Esophagus squamous epithelium (tissue), 5 donors: ENCODE measurements at places on chromosomes 6 and 20.

- no peak for DNase-seq
Measured at GRCh38 chr20:40251284-40251932, 437.6 kb downstream of the MAFB start.

- DNase-seq = no peak
Measured at GRCh38 chr6:19424853-19425252, 412.3 kb upstream of the ID4 start.

DNA sequence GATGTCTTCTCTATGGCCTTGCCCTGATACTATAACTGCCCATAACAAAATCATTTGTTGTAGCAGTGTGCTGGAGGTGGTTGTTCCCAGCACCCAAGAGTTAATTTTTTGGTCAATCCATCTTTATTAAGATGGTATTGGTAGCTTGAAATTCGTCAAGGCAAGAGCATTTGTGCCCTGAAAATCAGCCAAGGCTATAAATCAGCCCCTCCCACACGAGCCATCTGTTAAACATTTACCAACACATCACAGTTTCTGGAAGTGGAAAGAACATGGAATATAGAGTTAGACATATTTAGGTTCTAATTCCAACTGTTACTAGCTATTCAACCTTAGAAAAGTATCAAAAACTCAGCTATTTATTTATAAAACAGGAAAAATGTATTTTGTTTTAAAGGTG, 888.4 kb upstream of the GJE1 start:
- DNase-seq = no peak

- no peak for DNase-seq
Measured at GRCh38 chr20:46012921-46013320, 4.2 kb downstream of the MMP9 start.

GRCh38 chr6:24683297-24684296, 16.7 kb downstream of the ACOT13 start:
- DNase-seq = no peak

DNA sequence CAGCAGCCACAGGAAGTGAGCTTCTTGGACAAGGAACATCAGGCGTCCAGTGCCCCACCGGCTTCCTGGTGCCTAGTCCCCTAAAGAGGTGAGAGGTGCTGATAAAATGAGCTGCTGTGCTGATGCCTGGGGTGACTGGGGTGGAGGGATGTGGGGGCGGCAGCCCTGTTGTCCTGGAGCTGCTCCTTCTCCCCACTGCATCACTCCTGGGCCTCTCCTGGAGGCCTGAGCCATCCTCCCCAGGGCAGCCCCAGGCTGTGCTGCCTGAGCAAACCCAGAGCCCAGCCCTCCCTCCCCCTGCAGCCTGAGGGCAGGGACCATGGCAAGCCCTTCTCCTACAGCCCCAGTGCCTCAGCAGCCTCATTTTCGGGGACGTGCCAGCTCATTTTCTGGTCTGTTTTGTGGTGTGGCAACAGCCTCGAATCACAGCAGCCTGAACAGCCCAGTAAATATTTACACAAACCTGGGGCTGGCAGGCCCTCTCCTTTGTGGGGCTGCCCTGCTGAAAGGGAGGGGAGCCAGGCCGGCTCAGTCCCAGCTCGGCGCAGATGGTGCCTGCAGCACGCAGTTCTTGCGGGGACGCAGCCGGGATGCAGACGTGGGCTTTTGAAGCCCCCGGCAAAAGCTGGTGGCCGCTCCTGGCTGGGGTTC, 259.9 kb downstream of the DLL1 start:
- no peak for DNase-seq

DNA sequence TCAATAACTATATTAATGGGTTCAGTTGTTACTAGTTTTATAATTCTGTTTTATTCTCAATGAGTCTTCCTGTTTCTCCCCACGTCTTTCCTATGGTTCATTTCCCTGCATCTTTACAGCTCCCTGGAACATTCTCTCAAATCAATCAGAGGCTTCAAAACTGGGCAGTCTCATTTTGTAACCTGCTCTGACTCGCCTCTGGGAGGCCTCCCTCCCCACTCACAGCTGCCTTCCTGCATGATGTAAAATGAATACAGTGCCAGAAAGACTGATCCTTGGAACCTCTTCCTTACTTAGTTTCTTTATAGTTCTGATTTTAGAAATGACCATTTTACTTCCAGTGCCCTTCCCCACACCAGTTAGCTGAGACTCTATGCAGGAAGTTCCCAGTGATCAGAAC, 103.9 kb downstream of the ESR1 start:
- DNase-seq = no peak

DNA sequence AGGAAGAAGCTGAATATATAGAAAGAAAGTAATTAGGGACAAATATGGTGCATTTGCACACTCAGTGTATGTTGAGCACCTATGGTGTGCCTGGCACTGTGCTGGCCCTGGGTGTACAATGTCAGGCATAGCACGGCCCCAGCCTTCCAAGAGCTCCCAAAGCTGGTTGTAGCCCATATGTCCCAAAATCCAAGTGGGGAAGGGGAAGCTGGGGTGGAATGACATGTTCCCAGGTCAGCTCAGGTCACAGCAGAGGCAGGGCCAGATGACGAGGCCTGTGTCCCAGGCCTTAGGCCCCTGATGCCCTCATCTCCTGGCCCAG, 170.0 kb downstream of the VEGFA start:
- DNase-seq = no peak

DNA sequence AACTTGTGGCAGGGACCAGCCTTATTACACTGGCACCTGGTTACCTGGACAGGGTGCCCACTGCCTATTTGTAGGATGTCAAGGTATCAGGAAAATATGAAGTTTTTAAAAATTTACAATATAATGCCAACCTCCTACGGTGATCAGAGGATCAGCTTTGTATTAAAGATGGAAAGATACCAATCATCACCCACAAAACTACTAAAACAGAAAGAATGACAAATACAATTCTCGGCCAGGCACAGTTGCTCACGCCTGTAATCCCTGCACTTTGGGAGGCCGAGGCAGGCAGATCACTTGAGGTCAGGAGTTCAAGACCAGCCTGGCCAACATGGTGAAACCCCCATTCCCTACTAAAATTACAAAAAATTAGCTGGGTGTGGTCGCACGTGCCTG, 18.4 kb upstream of the PRND start:
- DNase-seq = no peak

- no peak for DNase-seq
Measured at GRCh38 chr20:1934721-1935573, 39.7 kb downstream of the SIRPA start.

DNA sequence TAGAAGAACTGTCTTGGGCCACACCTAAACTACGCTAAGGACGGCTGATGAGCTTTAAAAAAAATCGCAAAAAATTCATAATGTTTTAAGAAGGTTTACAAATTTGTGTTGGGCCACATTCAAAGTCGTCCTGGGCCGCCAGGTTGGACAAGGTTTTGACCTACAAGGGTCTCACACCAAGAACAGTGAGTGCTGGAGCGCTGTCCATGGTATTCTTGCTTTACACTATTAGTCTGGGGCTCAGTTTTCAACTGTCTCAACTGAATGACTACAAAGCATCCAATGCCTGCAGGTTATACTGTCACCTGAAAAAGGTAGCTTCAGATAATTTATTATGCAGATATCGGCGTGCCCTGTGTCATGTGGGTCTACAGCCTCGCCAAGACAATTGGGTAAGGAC, 3.7 kb upstream of the FAXC start:
- no peak for DNase-seq

GRCh38 chr6:118781897-118782296, 112.1 kb upstream of the ASF1A start:
- DNase-seq = no peak

DNA sequence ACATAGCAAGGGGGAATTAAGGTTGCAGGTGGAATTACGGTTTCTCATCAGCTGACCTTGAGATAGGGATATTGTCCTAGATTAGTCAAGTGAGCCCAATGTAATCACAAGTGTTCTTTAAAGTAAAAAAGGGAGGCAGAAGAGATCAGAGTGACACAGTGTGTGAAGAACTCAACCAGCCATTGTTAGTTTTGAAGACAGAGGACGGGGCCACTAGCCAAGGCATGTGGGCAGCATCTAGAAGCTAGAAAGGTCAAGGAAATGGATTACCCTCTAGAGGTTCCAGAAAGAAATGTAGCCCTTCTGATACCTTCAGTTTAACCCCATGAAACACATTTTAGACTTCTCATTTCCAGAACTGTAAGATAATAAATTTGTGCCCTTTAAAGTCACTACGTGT, 18.5 kb upstream of the TSPYL1 start:
- DNase-seq = no peak

GRCh38 chr6:160102956-160103824, 18.4 kb upstream of the SLC22A1 start:
- DNase-seq = no peak

DNA sequence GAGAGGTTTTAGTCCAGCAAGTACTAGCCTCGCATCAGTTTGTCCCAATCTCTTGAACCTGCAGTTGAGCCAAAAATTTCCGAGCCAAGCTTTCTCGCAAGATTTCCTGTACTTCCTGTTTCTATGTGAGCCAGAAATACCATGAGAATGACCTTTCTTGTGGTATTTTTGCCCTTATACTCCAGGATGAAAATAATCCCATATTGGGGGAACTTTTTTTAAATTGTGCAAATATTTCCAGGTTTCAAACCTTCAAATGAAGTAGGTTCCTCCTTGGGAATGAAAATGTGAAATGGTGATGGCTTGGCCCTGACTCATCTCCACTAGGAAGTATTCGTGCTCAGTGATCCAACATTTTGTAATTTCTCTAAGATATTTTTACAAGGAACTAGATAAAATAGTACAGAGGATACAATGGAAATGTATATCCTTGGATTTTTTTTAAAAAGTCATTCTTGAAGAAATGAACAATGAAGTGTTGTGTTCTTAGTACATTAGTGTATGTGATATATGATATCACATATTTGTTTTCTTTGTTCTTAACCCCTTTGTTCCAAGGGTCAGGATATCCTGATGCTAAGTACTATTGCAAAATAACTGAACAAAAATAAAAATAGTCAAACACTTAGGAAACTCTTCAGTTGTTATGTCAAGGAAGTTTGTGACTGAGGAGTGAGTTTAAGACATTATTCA, 184.0 kb downstream of the PDE7B start:
- DNase-seq = no peak

GRCh38 chr6:113488061-113488460, 369.1 kb upstream of the MARCKS start:
- DNase-seq = no peak

DNA sequence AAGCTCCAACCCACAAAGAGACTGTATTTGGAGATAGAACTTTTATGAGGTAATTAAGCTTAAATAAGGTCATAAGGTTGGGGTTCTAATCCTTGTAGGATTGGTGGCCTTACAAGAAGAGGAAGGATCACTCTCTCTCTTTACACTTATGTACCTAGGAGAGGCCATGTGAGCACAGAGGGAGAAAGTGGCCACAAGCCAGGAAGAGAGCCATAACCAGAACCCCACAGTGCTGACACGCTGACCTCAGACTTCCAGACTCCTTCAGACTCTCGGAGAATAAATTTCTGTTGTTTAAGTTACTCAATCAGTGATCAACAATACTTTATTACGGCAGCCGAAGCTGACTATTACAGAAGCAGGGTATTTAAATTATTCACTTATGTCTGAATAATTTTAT, 430.5 kb upstream of the EPHA7 start:
- DNase-seq = no peak

GRCh38 chr20:37202267-37202943, 23.1 kb upstream of the MROH8 start:
- DNase-seq = no peak

DNA sequence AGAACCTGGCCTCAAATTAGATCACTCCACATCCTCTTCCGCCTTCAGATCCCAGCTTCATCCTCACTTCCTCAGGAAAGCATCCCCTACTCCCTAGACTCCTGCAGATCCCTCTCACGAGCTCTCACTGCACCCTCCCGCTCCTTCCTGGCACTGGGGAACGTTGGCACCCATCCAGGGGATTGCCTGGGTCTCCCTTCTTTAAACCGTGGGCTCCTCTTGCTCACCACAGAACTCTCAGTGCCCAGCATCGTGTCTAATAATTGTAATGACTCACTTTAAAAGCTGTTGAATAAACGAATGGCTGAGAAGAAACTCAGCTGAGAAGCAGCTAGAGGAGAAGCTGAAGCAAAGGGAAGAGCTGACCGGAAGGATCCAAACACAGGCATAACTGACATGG, 20.4 kb downstream of the ZC3H12D start:
- DNase-seq = no peak

DNA sequence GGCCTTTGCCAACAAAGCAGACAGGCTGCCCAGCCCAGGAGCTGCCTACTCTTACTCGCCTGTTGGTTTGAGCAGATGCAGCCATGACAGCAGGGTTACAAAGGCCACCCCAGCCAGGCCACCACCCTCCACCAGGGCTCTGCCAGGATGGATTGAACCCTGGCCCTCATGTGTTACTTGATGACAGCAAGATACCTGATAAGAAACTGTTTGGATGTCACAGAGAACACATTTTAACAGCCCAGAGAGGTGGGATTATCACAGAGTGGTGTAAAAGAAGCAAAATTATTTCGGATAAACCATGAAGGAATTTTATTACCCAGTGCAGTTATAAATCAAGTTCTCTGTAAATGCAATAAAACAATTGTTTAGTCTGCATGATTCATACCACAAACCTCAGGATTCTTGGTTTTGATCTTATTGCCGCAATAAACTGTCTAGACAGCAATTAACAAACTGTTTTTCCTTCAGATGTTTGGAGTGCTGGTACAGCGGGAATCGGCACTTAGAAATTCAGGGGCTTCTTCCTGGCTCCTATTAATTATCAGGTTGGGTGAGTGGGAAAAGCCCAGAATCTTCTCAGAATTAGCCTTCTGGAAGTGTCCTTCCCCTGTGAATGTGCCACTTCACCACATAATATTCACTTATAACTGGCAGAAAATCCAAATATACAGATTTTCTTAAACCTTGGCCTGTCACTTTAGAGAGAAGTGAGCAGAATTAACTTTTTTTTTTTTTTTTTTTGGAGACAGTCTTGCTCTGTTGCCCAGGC, 58.0 kb upstream of the SALL4 start:
- DNase-seq = no peak

DNA sequence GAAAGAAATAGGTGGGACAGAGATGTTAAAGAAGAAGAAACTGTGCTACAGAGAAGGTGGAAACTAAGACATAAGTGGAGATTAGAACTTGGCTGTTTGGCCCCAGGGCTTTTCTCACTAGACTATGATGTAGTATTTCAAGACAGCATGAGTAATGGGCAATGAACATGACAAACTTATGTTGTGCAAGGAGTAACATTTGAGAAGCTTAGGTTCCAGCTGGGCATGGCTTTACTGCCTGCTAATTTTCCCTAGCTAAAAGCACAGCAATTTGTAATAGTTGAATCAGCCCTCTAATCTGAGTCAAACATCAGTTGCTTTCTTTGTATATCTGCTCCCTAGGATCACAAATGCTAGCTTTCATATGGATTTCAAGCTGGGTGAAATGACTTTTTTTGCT, 294.3 kb upstream of the BMP2 start:
- no peak for DNase-seq

- DNase-seq = no peak
Measured at GRCh38 chr20:34065260-34065659, 46.8 kb downstream of the EIF2S2 start.

- DNase-seq = no peak
Measured at GRCh38 chr6:33198159-33198852, 2.2 kb downstream of the RXRB start.
